Lower leg skin (tissue), 4 donors: ENCODE measurements at places on chromosomes 6 and 20. TPM values are rescaled to one million over a fixed set of nuclear protein-coding genes. Genes with fewer than 3 reads are reported as not detected.

SAMD10 gene
- 11.1 TPM for total RNA-seq

GRCh38 chr6:139857143-139857542 lies 482.7 kb upstream of the CITED2 start:
- no peak for DNase-seq

ULBP3 gene
- total RNA-seq, result 1.2 TPM

GPRC6A gene
- total RNA-seq, result not detected

DNA sequence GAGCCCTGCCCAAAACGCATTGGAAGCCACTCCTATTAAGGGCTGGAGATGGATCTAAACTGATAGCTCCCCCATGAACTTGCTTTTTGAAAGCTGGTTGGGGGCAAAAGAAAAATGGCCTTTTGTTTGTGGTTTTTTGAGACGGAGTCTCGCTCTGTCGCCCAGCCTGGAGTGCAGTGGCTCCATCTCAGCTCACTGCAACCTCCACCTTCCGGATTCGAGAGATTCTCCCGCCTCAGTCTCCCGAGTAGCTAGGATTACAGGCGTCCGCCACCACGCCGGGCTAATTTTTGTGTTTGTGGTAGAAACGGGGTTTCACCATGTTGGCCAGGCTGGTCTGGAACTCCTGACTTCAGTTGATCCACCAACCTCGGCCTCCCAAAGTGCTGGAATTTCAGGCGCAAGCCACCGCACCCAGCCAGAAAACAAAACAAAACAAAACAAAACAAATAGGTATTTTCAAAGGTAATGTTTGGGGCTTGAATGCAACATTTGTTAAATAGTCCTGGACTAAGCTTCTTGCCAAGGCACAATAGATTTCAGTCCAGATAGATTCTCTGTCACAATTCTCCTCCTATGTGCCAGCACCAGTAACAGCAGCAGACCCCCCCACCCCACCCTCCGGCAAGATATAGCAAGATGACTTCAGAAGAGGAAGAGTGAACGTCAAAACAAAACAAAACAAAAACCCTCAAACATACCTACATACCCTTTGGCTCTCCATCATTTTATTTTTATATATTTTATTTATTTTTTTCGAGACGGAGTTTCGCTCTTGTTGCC lies 26.5 kb upstream of the ABT1 start:
- DNase-seq, result no peak

GSTA3 gene
- total RNA-seq, result 15.3 TPM
